T-cell (primary cell): ENCODE measurements at places on chromosomes 4 and X. TPM values are rescaled to one million over a fixed set of nuclear protein-coding genes. Genes with fewer than 3 reads are reported as not detected.
A peak's percentile ranks its signal among the peaks of the same experiment; 100 is the strongest.

Gene PNMA6F
- total RNA-seq, result not detected

GRCh38 chr4:159282329-159282728, 179.4 kb downstream of the RAPGEF2 start:
- DNase-seq, result no peak

DNA sequence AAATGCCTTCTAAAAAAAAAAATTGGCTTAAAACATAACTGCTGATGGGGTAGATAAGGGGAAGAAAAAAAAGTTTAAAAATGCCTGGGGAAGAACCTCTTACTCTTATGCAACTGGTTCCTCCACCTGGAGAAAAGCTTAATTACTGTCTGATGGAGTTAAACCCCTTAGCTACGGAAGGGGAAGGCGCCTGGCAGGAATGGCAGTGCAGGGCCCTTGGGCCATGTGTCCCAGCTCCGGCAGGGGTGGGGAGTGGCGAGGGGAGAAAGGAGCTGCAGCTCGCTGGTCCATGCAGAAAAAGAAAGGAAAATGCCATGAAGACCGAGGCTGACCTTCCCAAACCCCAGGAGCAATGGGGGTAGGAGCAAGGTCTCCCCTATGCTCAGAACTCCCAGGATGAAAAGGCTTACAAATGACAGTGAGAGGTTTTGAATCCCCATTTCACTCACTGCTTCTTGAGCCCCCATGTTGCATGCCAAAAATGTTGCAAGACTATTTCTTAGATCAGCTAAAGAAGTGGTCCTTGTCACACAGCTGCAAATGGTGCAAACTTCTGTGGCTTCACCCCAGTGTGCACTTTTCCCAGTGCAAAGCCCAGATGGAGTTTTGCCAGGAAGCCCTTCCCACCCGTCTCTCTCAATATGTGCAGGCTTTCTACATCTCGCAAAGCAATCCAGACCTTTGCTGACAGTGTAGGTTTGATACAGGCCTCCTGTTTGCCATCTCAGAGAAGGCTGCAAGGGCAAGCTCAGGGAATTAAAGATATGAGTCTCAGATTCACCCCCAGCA, 204.8 kb upstream of the CT83 start:
- no peak for DNase-seq

DNA sequence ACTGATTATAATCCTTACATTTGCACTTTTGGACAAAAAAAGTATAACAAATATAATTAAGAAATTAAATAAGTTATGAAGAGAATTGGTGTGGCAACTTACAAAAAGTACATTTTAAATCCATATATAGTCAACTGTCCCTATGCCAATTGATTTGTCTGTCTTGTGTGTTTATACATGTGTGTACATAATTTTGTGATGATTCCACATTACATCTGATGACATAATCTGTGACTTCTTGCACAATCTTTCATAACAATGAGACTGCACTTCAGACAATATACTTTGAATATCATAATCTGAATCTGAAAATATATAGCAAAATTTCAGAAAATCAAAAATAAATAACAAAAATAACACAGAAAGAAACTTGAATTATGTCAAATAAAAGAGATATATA, 953.4 kb downstream of the FAT4 start:
- no peak for DNase-seq

DNA sequence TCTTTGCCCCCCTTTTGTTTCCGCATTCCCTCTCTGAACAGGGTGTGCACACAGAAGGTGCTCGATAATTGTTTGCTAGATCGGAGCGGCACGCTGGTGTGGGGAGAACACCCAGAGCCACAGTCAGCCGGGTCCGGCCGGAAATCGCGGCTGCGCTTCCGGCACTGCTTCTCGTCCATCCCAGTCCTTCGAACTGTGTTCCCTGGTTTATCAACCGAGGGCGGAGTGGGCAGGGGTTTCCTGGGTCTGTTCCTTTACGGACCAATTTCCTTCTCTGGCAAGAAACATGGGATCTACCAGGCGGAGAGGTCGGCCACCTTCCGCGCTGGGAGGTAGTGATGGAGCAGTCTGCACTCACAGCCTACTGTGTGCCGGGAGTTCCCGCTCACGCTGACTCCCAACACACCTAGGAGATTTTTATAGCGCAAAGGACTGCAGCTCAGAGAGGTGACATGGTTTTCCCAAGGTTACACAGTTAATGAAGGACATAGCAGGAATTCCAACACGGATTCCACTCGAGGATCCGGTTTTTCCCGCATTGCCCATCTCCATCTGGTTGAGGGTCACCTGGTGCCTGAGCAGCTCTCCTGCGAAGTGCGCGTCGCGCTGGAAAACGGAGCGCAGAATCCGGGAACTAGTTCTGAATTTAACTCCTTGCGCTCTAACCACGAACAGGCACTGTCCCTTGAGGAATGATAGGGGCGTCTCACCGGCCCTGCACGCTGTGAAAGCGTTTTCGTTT, 6.8 kb downstream of the MSX1 start:
- no peak for DNase-seq

GRCh38 chr4:121696170-121696580, 605 bp downstream of the ANXA5 start:
- DNase-seq, result peak; percentile 29
